Mammary microvascular endothelial cell (primary cell): ENCODE measurements at places on chromosomes 5 and 9. TPM values are rescaled to one million over a fixed set of nuclear protein-coding genes. Genes with fewer than 3 reads are reported as not detected.

The NUTM2G gene
- not detected in 2 replicates for total RNA-seq

The MPDZ gene
- 32.8 and 35.4 TPM in 2 replicates for total RNA-seq

The F12 gene
- 0.89 and 1.4 TPM in 2 replicates for total RNA-seq

The AIF1L gene
- total RNA-seq: 18.6 and 19.2 TPM in 2 replicates

The TIMD4 gene
- total RNA-seq: not detected in 2 replicates

The KIF24 gene
- 2.8 and 3.1 TPM in 2 replicates for total RNA-seq

The CORO2A gene
- 0.84 and 1.1 TPM in 2 replicates for total RNA-seq

The S100Z gene
- total RNA-seq: not detected in 2 replicates

The MVB12B gene
- total RNA-seq: 4.3 and 5.2 TPM in 2 replicates

The UGT3A1 gene
- not detected in 2 replicates for total RNA-seq

The FAM81B gene
- total RNA-seq: not detected in 2 replicates

The FOXD4L6 gene
- total RNA-seq: not detected in 2 replicates

The C5orf58 gene
- total RNA-seq: not detected in 2 replicates

The FOXI1 gene
- total RNA-seq: not detected in 2 replicates

The WDR38 gene
- 0.15 TPM in 1 of 2 replicates, not detected in the other for total RNA-seq

The PLCXD3 gene
- total RNA-seq: 0.10 and 0.27 TPM in 2 replicates

The CDH9 gene
- total RNA-seq: not detected in 2 replicates

The FLT4 gene
- 49.0 and 51.0 TPM in 2 replicates for total RNA-seq

The PCDHB5 gene
- 0.15 and 0.47 TPM in 2 replicates for total RNA-seq

The OCLN gene
- total RNA-seq: 0.53 and 3.3 TPM in 2 replicates

The IDNK gene
- total RNA-seq: 5.3 and 10.9 TPM in 2 replicates

The KDM3B gene
- total RNA-seq: 23.9 and 24.0 TPM in 2 replicates

The TLE1 gene
- total RNA-seq: 33.1 and 41.6 TPM in 2 replicates

The DOK3 gene
- total RNA-seq: 3.2 and 4.4 TPM in 2 replicates

The TICAM2 gene
- total RNA-seq: 0.44 and 2.7 TPM in 2 replicates

The RMND5B gene
- total RNA-seq: 17.7 and 22.1 TPM in 2 replicates

The RELL2 gene
- total RNA-seq: 5.3 and 5.7 TPM in 2 replicates

The PCDHGA7 gene
- total RNA-seq: 0.80 and 1.1 TPM in 2 replicates

The GPRIN1 gene
- 8.8 and 10.0 TPM in 2 replicates for total RNA-seq

The TRAF1 gene
- total RNA-seq: 4.6 and 6.8 TPM in 2 replicates

The PDE4D gene
- total RNA-seq: 12.3 and 17.8 TPM in 2 replicates

The PTGS1 gene
- total RNA-seq: 0.59 and 1.5 TPM in 2 replicates

The SLC46A2 gene
- not detected in 2 replicates for total RNA-seq

The IER5L gene
- total RNA-seq: 19.2 and 22.7 TPM in 2 replicates

The FOXD4L5 gene
- total RNA-seq: not detected in 2 replicates

The SPACA9 gene
- 1.4 and 1.5 TPM in 2 replicates for total RNA-seq

The SVEP1 gene
- total RNA-seq: under 0.01 TPM in 1 of 2 replicates, not detected in the other

The CNTNAP3 gene
- 3.3 and 7.3 TPM in 2 replicates for total RNA-seq

The ENTPD2 gene
- not detected in 2 replicates for total RNA-seq

The IQGAP2 gene
- total RNA-seq: 0.39 and 1.1 TPM in 2 replicates

The SHISAL2B gene
- total RNA-seq: not detected in 2 replicates

The MINAR2 gene
- not detected in 2 replicates for total RNA-seq

The SPATA6L gene
- 0.80 and 0.94 TPM in 2 replicates for total RNA-seq

The PCDHGB3 gene
- 0.67 and 1.4 TPM in 2 replicates for total RNA-seq

The BAAT gene
- total RNA-seq: not detected in 2 replicates

The LCN15 gene
- 1.6 TPM in 1 of 2 replicates, not detected in the other for total RNA-seq

The ZFP37 gene
- total RNA-seq: 0.60 and 0.89 TPM in 2 replicates

The COL27A1 gene
- total RNA-seq: 4.7 and 5.5 TPM in 2 replicates

The NUTM2F gene
- total RNA-seq: not detected in 2 replicates

The NAIP gene
- total RNA-seq: 0.05 and 0.13 TPM in 2 replicates

The SLC27A4 gene
- total RNA-seq: 45.0 and 56.6 TPM in 2 replicates

The ADGRV1 gene
- total RNA-seq: not detected in 2 replicates

The NOXA1 gene
- total RNA-seq: 0.07 TPM in 1 of 2 replicates, not detected in the other

The SLC34A3 gene
- not detected in 2 replicates for total RNA-seq

The HEMGN gene
- total RNA-seq: not detected in 2 replicates

The HRCT1 gene
- 0.69 and 2.0 TPM in 2 replicates for total RNA-seq
